ENCODE measurements at places on chromosomes 1 and 21.

- no peak for DNase-seq
Observed at GRCh38 chr1:161086457-161086856, 2.9 kb downstream of the NECTIN4 start.

DNA sequence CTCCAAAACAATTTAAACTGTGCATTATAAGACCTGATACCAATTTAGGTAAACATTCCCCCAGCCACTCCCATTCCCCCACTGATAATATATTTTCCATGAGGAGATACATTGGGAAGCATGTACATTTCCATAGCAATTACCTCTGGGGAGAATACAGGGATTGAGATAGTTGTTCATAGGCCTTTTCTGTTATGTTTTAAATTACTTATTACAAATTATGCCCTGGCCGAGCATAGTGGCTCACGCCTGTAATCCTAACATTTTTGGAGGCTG is 4.4 kb downstream of the ASAP3 start:
- no peak for DNase-seq

- no peak for DNase-seq
Observed at GRCh38 chr1:154773551-154773950, 96.5 kb downstream of the KCNN3 start.

DNA sequence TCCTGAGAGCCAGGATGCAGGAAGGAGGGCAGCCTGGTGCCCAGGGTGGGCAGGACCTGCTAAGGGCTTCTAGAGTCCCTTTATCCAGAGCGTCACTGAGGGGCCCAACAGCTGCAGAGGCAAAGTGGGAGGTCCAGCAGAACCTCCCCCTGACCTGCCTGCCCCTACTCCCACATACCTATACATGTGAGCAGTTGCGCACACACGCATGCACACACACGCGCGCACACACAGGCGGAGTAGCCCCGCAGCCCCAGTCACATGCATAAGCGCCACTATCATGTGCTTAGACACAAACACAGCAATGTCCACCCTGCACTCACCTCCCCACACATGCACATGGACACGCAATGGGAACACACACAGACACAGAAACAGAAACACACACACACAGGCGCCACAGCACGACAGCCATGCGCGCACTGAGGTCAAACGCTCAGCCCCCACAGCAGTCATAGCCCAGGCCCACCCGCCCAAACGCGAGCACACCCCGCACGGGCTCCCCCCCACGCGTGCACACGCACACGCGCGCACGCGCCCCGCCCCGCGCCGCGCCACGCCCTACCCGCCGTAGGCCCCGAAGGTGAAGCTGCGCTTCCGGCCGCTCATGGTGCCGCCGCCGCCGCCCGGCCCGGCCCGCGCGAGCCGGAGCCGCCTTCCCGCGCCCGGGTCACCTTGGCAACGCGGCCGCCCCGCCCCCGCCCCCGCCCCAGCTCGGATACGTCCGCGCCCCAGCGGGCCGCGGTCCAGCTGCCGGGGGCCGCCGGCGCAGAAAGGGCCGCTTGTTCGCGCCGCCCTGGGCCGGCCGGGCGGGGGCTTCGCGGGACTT is 17.7 kb downstream of the RAP1GAP start:
- DNase-seq = no peak

DNA sequence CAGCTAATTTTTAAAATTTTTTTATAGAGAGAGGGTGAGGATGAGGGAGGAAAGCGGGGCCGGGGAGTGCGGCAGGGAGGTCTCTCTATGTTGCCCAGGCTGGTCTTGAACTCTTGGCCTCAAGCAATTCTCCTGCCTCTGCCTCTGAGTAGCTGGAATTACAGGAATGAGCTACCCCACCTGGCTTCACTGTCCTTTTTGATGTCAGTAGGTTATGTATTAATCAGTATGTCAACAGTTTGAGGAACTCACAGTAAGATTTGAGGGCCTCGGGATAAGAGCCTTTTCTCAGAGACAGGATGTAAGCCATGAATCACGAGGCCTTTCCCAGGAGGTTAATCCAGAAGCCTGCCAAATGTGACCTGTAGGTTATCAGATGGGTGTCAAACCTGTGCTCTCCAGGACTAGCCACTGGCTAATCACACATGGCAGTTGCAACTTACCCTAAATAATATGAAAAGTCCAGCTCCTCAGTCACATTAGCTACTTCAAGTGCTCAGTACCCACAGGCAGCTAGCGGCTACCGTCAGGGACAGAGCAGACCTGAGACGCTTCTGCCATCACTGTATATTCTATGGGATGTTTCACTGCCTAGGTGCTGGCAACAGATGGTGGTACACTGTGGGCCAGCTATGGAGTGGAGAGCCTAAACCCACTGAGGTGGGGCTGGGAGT is 33.1 kb downstream of the TRIM67 start:
- DNase-seq = no peak

DNA sequence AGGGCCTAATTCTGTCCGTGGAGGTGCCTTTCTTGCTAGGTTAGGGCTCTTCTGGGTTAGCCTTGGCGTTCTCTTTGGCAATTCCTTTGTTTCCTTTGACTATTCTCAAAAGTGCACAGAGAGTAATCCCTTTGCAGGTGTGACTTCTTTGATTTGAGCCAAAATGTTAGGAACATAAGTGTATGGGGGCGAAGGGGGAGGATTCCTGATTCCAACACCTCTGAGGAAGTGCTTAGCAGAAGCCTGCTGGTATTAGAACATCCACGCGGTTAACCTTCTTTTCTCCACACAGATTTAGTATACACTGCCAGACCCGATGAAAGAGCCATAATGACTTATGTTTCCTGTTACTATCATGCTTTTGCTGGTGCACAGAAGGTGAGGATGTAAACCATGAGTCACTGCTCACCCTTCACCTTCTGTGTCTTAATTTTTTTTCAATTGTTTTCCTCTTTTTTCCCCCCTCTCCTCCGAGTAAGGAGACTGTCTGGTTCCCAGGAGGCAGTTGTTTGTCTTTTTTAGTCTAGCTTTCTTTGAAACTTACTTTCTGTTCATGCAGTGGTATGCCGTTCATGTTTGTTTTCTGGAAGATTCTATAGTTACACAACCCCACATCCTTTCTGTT is 48.0 kb downstream of the ACTN2 start:
- no peak for DNase-seq
